ENCODE measurements at places on chromosomes 16 and 17.
A peak's percentile ranks its signal among the peaks of the same experiment; 100 is the strongest.

DNA sequence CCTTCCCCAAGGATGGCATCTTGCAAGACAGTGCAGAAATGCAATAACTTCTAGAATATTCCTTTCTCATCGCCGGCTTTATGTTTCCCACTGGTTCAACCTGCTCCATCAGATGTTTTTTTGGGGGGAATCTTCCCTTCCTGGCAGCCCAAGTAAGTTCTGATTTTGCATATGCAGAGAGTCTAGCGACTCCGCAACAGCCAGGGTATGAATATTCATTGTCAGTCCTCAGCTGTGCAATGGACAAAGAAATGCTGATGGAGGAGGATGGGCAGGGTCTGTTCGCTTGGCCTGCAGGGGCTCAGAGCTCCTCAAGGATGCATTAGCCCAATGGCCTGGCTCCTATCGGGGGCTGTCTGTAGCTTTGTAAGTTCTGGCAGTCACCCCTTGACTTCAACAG is 358.8 kb upstream of the CCL2 start:
- no peak for DNase-seq

- DNase-seq = peak; percentile 2
Measured at GRCh38 chr16:69404275-69404805, 18.5 kb upstream of the TERF2 start.

GRCh38 chr17:61837175-61838051 is 25.9 kb downstream of the BRIP1 start:
- no peak for DNase-seq

DNA sequence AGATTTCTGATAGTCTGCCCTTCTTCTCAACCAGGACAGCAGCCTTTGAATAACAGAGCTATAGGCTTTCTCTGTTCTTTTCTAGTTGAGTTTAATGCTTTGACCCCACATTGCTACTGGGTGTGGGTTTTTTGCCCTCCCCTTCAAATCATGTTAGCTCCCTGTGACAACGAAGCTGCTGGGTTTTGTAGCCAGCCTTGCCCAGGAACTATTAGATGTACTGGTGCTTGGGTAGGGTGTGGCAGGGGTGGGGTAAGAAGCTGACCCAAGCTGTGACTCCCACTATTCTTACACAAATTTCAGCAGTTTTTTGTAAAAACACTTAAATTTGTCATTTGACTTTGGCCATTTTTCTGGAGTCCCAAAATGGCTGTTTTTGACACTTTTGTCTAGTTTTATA is 69.7 kb downstream of the NLK start:
- no peak for DNase-seq

- DNase-seq = no peak
Measured at GRCh38 chr17:227946-228615, 46.6 kb upstream of the DOC2B start.

DNA sequence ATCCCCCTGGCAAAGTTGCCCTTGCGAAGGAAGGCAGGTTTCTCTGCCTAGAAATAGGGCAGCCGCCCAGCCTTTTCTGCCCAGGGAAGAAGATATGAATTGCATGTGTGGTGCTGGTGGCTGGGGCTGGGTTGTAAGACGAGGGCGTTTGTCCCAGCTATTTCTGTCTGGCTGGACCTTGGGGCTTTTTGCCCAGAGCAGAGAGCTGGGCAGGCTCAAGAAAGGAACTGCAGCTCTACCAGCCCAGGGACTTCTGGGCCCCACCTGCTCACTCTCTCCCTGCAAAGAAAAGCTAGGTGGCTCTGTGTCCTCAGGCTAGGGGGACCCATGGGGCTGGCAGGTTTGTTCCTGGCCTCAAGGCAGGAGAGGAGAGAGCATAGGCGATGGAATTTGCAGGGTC is 586 bp downstream of the CACNG1 start:
- DNase-seq = no peak

- DNase-seq = no peak
Measured at GRCh38 chr17:53722407-53722806, 100.3 kb upstream of the KIF2B start.

- DNase-seq = no peak
Measured at GRCh38 chr17:39001703-39002637, 34.8 kb upstream of the FBXO47 start.

- DNase-seq = no peak
Measured at GRCh38 chr17:36813957-36814563, 123.2 kb upstream of the LHX1 start.

- DNase-seq = no peak
Measured at GRCh38 chr17:70137451-70138230, 31.7 kb upstream of the KCNJ2 start.

DNA sequence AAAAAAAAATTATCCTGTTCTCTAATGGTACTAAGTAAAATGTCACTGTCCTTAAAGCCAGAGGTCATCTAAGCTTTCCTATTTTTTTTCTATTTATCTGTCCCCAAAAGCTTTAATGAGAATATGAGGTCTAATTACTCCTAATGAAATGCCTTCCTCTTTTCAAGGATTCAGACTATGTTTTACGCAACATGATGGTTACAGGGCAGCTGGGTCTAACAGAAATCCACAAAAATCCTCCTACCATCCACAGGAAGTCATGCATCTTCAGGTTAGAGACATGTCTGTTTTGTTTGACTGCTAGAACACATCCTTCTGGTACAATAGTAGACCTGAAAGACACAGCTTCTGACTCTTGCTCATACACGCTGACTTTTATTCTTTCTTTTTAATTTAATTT is 29.7 kb upstream of the NSRP1 start:
- no peak for DNase-seq

GRCh38 chr17:73089322-73090317 is 2.9 kb downstream of the SLC39A11 start:
- peak; percentile 76 for DNase-seq

DNA sequence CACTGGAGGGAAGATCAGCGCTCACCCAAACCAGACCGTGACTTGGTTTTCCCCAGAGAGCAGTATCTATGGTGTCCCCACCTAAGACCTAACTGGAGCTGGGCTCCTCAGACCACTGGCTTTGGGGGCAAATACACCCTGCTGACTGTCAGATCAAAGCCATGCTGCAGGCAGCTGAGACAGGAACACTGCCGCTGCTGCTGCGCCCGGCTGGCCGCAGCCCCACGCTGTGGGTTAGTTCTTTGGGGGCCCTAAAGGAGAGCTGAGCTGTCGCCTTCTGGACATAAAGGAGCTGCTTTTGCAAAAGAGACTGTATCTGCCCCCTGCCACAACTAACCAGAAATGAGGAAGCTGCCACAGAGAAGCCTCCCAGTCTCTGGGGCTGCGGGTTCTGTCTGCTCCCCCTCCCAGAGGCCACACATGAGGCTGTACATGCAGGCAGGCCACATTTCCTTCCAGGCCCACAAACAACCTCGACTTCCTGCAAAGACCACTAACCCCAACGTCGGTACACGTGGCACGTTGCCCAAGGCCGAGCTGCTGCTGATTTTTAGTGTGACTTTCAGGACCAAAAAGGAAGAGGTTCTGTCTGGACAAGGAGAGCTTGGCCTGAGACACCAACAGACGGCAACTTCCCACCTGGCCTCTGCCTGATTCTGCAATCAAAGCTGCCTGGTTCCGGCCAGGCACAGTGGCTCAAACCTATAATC is 18.2 kb upstream of the ABR start:
- DNase-seq = peak; percentile 46

DNA sequence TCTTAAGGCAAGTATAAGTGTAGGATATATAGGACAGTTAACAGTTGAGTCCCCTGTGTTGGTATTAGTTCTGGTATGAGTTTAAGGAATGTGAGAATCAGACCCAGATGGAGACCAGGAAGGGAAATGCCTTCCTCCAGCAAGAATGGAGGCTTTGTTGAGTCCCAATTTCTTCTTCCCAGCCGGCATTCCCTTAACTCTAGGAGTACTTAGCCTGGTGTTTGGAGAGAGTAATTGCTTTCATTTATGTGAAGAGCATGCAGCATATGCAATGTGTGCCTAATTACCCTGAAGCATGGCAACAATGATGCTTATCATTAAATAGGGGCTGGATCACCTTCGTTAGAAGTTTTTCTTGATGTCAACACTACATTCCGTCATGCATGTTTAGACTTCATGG is 225.9 kb upstream of the XYLT1 start:
- no peak for DNase-seq

DNA sequence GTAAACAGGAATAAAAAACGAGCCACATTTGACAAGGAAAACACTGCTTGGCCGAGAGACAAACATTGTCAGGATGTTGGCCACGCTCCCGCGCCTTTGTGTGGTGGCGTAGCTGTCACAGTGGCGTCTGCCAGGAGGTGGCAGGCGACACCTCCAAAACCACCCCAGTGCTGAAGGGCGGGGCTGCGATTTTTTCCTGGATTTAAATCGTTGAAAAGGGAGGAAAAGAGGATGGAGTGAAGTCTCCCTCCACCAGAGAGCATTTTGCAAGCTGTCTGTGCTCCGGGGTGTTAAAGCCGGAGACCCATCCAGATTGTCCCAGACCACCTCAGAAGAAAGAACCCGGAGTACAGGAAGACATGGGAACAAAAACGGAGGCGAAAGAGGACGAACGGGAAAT is 12.7 kb downstream of the MRM3 start:
- peak; percentile 64 for DNase-seq

- no peak for DNase-seq
Measured at GRCh38 chr16:81497690-81498089, 53.1 kb downstream of the CMIP start.

GRCh38 chr17:39808409-39808997 is 55.6 kb downstream of the IKZF3 start:
- DNase-seq = no peak

DNA sequence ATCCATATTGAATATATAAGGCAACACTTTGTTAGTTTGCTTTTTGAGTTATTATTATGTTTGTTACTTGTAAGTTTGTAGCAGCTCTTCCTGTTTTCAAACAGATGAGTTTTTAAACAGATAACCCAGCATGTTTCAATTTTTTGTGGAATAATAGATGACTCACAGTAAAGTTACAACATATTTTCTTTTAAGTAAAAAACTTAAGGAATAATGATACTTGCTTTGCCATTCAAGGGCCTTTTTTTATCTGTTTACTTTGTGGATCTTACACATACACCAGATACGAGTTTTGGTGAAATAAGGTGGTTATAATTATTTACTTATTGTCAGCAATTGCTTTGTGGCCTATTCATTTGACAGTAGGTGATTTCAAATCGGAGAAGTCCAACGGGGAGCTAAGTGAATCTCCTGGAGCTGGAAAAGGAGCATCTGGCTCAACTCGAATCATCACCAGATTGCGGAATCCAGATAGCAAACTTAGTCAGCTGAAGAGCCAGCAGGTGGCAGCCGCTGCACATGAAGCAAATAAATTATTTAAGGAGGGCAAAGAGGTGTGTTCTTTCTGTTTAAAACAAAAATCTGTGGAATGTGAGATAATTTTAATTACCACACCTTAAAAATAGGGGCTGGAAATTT is 66.3 kb downstream of the BPTF start:
- peak; percentile 20 for DNase-seq

- no peak for DNase-seq
Measured at GRCh38 chr17:39965017-39965699, 2.4 kb downstream of the GSDMA start.

Data from anterior cingulate cortex (tissue), 58 donors.